Femur (tissue), 1 donor: ENCODE measurements at places on chromosomes 12 and 14.

DNA sequence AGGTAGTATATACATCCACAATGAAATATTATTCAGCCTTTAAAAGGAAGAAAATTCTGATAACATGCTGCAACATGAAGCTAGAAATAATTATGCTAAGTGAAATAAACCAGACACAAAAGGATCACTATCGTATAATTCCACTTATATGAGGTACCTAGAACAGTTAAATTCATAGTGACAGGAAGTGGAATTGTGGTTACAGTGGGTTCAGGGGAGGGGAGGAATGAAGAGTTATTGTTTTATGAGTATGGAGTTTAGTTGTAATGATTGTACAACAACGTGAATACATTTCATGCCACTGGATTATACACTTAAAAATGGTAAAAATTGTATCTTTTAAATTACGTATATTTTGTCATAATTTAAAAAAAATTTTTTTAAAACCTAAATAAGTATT lies 21.0 kb downstream of the EEA1 start:
- DNase-seq, result no peak

- DNase-seq, result peak; percentile 34
These were observed 1.0 kb upstream of the KDM2B start for GRCh38 chr12:121581686-121582429.

DNA sequence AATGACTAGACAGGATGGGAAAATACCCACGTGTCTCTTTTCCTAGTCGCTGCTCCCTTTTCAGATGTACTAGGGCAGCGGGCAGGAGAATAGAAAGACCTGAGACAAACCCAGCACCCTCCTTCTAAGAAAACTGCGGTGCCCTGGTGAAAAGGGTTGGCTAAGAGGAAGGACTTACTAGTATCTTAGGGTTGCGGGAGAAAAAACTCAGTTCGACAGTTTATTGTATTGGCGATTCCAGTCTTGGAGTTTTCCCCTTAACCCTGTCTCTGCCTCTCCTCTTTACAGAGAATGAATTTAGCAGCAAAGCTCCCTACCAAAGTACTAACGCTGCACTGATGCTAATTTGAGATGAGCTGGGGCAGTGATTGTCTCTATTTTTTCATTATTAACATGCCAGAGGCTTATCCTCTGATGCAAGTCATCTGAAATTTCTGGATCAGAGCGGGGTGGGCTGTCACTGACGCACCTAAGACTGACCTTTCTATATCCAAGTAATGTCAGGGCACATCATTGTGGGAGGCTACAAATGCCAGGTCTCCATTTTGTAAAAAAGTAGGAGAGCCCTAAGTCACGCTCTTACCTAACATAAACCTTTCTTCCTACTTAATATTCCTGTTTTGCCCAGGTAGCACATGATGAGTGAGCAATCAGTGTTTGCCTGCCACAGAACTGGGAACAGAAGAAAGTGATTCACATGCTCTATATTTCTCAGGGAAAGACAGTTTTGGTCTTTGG lies 916 bp upstream of the PAWR start:
- no peak for DNase-seq

DNA sequence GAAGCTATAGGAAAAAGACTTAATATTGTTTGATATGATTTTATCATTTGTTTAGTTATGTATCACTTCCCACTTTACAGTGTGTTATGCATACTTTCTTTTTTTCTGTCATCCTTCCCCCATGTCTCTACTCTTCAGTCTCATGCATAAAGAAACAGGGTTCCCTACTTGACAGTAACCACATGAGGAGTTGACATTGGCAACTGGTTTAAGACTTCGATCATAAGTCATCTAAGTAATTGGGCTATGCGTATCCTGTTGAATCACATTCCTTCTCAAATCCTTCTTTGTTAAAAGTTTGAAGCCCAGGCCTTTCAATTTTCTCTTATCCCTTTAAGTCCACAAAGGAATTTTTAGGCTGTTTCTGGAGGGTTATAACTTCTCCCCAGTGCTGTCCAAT lies 358.7 kb downstream of the RAD51B start:
- no peak for DNase-seq

GRCh38 chr12:120175062-120175461 lies 19.5 kb downstream of the GCN1 start:
- DNase-seq, result no peak

DNA sequence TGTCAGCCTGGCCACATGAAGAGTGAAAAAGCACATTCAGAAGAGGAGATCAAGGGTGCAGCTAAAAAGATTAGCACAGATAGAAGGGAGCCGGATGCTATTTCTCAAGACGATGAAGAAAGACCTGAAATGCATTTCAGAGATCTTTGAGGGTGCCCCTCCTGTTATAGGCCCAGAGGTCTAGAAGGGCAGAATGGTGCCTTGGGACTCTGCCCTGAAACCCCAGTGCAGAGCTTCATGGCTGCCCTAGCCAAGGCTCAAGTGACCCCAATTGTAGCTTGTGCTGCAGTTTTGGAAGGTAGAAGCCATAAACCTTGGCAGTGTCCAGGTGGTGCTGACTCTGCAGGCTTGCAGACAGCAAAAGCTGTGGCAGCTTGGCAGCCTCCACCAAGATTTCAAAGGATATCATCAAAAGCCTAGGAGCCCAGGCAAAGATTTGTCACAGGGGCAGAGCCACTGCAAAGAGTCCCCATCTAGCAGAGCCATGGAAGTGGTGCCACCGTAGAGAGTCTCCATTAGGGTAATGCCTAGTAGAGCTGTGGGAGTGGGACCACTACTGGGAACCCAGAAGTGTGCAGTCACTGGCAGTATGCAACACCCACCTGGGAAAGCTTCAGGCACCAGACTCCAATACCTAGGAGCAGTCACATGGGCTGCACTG lies 6.4 kb downstream of the LACRT start:
- no peak for DNase-seq

DNA sequence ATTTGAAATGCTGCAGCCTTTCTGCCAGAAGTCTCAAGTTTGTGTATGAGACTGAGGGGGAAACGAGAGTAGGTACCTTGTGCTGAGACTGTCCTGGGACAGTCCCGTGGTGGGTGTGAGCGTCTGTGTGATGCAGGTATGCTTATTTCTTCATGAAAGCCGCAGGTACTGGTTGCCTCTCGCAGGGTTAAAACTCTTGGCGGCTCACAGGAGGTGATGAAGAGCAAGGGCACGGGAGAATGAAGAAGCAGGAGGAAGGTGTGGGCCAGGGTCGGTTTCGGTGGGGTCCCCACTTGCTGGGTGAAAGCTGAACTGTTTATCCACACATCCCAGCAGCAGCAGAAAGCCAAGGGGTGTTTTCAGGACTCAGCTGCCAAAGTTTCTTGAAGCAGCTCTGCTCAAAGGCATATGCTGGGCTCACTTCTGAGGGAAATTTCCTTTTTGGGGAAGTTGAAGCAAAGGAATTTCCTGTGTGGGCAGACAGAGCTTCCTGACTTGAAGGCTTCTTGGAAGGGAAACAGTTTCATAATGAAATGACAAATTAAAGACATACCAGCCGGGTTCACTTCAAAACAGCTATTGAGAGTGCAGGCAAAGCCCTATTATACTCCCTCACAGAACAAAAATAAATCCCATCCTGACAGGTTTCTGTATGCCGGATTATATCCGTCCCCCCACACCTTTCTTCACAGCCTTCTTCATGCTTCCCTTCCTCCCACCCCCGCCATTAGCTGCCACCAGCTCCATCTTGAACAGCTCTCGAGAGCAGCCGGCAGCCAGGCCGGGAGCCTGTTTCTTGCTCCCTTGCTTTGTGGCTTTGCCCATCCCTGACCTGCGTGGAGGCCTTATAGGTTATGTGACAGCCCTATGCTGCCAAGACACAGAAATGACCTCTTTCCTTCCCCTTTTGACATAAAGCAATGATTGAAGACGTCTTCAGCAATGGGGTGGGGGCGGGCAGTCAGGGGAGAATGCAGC lies 116.6 kb downstream of the ETV6 start:
- peak; percentile 73 for DNase-seq

DNA sequence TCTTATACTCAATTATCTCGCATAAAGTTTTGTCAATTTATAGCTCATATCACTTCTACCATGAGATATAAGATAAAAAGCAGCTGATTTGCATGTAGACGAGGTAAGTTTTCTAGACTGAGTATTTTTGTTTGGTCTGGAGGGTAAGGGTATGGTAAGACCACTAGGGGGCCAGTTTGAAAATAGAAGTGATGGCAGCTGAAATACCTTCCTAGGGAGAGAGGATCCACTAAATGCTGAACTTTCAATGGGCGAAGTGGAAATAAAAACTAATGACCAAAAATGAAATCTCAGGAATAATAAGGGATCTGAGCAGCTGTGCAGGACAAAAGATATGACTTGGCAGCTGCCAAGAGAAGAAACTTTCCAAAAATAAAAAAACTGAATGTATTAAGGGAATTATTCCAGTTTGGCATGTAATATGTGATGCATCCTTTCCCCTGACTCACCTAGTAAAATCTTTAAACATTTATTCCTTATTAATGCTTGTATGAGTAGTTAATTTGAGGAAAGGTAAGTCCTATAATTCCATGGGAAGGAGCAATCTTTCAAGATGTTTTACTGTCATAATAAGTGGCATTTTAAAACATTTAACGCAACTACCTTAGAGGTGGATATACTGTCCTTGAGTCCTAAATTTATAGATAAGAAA lies 754.5 kb downstream of the C12orf50 start:
- no peak for DNase-seq

GRCh38 chr14:56810147-56810719 lies at the start of gene OTX2:
Gene OTX2 (minus strand): TSS chr14:56810479. CDS start chr14:56805456, 5,023 bp downstream.
- DNase-seq, result no peak

DNA sequence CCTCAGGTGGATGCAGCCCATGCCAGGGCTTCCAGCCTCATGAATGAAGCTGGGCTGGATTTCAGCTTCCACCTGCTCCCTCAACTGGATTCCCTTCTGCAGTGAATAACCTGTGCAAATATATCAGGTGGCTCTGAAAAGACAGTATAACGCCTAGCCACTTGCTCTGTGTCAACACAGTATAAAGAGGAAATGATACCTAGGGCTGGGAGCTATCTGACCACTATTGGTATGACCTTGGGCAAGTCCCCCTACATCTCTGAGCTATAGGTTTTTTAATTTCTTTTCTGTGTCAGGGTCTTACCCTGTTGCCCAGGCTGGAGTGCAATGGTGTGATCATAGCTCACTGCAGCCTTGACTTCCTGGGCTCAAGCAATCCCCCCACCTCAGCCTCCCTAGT lies 19.8 kb downstream of the ISM2 start:
- no peak for DNase-seq

DNA sequence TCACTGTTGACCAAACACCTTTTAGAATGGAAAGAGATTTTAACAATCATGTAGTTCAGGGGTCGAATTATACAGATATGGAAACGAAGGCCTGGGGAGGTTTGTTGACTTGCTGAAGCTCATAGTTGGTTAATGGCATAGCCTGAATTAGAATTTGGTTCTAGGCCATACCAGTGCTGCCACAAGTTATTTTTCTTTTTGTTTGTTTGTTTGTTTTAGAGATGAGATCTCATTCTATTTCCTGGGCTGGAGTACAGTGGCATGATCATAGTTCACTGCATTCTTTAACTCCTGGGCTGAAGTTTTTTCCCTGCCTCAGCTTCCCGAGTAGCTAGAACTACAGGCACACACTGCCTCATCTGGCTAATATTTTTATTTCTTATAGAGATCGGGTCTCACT lies 25.4 kb upstream of the ALG10B start:
- no peak for DNase-seq

- DNase-seq, result no peak
These were observed 371.2 kb upstream of the LRFN5 start for GRCh38 chr14:41235466-41235865.

- no peak for DNase-seq
These were observed 51.6 kb upstream of the SRP54 start for GRCh38 chr14:34931206-34931605.

DNA sequence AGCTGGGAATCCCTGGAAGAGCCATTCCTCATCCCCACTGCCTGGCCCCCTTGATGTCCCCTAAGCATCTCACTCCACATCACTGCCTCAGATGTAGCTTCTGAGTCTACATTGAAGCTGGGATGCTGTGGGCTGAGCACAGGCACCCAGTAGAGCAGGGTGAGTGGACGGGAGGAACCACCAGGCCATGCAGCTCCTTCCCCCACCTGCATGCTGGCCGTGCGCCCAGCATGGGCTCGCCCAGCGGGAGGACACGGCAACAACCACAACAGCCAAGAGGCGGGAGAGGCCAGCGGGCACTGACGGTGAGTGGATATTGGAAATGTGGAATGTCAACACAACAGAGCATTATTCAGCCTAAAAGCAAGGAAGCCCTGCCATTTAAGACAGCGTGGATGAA lies 310.9 kb downstream of the ADGRD1 start:
- no peak for DNase-seq

DNA sequence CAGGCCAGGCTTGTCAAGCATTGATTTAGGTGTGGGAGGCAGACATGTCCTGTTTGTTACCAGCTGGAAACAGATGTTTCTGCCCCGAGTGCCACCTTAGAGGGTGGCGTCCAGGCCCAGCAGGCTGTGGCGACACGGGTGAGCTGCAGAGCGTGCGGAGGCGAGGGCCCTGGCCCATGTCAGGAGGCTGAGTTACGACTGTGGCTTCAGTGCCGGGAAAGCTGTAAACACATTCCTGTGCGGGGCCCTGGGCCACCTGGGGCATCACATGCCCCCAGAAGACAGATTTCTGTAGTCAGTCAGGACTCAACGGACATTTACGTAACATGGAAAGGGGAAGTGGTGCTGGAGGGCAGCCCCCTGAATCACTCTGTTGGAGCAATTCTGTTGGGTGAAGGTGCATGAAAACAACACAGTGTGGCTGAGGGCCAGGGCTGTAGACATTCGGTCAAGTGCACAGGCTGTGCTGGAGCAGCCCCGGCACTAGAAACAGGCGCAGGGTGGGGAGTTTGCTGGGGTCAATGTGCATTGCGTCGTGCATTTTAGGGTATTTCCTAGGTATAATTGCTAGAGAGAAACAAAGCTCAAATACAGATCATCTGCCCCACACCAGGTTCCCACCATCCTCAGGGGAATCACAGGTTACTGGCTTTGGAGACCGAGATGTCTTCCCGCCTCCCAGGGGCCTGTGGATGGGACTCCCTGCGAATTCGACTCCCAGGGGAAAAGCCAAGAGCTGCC lies 291.8 kb downstream of the TMEM121 start:
- DNase-seq, result peak; percentile 55

DNA sequence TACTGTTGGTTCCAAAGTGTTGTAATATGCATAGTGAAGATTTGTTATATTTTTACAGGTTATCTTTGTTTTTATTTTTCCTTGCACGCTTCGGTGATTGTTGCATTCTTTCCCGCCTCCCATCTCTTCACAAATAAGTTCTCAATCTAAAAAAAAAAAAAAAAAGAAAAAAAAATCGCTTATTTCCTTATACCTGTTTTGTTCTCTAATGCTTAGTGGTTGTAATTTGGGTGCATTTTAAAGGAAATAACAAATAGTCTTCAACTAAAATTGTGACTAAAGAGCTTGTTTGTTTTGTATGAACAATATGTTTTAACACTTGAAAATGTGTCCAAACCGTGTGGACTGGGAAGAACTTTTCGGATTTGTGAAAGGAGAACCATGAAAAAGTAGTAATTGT lies 1.5 kb downstream of the CAND1 start:
- no peak for DNase-seq

- no peak for DNase-seq
These were observed 38.4 kb downstream of the MLXIP start for GRCh38 chr12:122116707-122117535.
